ENCODE measurements at places on chromosomes 16 and 17.

- no peak for DNase-seq
These were observed 1.9 kb upstream of the MAP3K14 start for GRCh38 chr17:45318561-45319230.

- no peak for DNase-seq
These were observed 27.1 kb downstream of the CHD9 start for GRCh38 chr16:53081686-53082407.

- no peak for DNase-seq
These were observed 2451.0 kb downstream of the TP53TG3F start for GRCh38 chr16:35910409-35910808.

DNA sequence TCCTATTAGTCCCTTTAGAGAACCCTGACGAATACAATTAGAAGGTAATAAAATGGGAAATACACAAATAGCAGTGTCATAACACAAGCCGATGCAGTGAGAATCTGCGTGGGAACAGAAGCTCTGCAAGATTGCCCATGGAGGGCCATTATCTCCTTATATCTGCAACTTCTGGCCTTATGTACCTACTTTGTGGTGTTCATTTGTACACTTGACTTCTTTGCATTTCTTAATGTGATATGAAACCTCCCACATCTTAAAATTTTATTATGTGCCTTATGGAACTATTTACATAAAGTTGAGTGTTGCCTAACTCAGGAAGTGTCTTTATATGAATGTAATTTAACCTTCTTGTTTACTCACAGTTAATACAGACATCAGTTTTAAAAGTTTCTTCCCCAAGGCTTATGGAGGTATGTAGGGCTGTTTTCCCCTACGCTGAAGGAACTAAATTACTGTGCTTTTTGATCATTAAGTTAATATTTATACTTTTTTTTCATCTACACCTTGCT lies 10.1 kb upstream of the TANC2 start:
- DNase-seq = no peak
